ENCODE measurements at places on chromosomes 16 and 17. TPM values are rescaled to one million over a fixed set of nuclear protein-coding genes. Genes with fewer than 3 reads are reported as not detected.

The TBC1D3H gene
- total RNA-seq, result not detected

The PPP1R1B gene
- not detected for total RNA-seq

The KCNH4 gene
- total RNA-seq, result not detected

The TRAPPC2L gene
- total RNA-seq, result 42.6 TPM

The CES3 gene
- total RNA-seq, result 0.52 TPM

The DPEP2 gene
- total RNA-seq, result not detected

The AOC3 gene
- 0.44 TPM for total RNA-seq

The FOXL1 gene
- total RNA-seq, result 4.9 TPM

The SLC6A2 gene
- not detected for total RNA-seq

The MPP2 gene
- not detected for total RNA-seq

The PMFBP1 gene
- 1.4 TPM for total RNA-seq

The OR4D1 gene
- not detected for total RNA-seq

The ROGDI gene
- total RNA-seq, result 5.9 TPM

The HEATR9 gene
- not detected for total RNA-seq

The HOXB9 gene
- 1.4 TPM for total RNA-seq

The LGALS9 gene
- 0.54 TPM for total RNA-seq

The OR1F1 gene
- not detected for total RNA-seq

The NME4 gene
- 71.9 TPM for total RNA-seq

The NHLRC4 gene
- total RNA-seq, result not detected

The OMG gene
- total RNA-seq, result 0.16 TPM

The C1QL1 gene
- total RNA-seq, result 0.96 TPM

The TP53TG3B gene
- not detected for total RNA-seq

The RAPGEFL1 gene
- 4.9 TPM for total RNA-seq

The ADAD2 gene
- not detected for total RNA-seq

The PIGS gene
- 50.5 TPM for total RNA-seq

The CCL2 gene
- 1.0 TPM for total RNA-seq

The WNT9B gene
- not detected for total RNA-seq

The KIAA0513 gene
- 4.2 TPM for total RNA-seq

The TBC1D28 gene
- not detected for total RNA-seq

The ADPRM gene
- total RNA-seq, result 9.8 TPM

The C17orf113 gene
- 0.81 TPM for total RNA-seq

The DNAI2 gene
- not detected for total RNA-seq

The PGP gene
- total RNA-seq, result 12.0 TPM

The MYADML2 gene
- not detected for total RNA-seq

The MT1A gene
- total RNA-seq, result not detected

The KRTAP4-1 gene
- total RNA-seq, result not detected

The FBXL19 gene
- 18.0 TPM for total RNA-seq

The RASD1 gene
- 0.21 TPM for total RNA-seq

The SMIM36 gene
- not detected for total RNA-seq

The PIK3R5 gene
- not detected for total RNA-seq

The MC1R gene
- 12.0 TPM for total RNA-seq

The RMI2 gene
- 6.6 TPM for total RNA-seq

The COQ7 gene
- 21.4 TPM for total RNA-seq

The PIRT gene
- total RNA-seq, result not detected

The CRYBA1 gene
- total RNA-seq, result not detected

The KRTAP9-4 gene
- not detected for total RNA-seq

The MPHOSPH6 gene
- 46.8 TPM for total RNA-seq

The MEOX1 gene
- not detected for total RNA-seq

The RNF222 gene
- not detected for total RNA-seq
